ENCODE measurements at places on chromosomes 2 and 18. TPM values are rescaled to one million over a fixed set of nuclear protein-coding genes. Genes with fewer than 3 reads are reported as not detected.

DNA sequence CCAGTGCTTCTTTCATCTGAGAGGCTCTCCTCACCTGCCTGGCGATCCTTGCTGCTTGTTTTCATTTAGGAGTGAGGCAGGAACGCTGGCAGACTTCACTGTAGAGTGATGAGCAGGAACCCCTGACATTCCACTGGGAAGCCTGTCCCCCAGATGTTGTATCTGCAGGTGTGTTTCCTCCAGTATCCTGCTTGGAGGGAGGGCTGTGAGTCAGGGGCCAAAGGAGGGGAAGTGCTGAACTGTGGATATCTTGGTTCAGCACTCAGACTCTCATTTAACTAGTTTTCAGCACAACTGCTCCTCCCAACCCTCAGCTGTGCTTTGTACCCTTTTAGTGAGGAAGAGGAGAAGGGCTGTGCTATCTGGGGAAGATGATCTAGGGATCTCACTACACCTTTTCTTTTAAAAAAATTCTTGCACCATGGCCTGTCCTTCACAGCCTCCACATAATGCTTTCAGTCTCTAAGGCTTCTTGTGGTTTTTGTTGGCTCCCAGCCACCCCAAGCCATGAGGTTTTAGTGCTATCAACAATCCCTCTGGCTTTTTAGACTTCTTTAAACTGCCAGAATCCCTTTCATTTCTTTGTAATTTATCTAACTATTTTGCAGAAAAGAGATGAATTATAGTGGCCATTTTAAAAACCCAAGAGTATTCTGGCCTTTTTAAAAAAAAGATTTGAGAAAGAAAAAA lies 11.2 kb downstream of the ANKAR start:
- DNase-seq = no peak

Gene CYP1B1
- 14.7 TPM for total RNA-seq

Gene ALPP
- not detected for total RNA-seq

GRCh38 chr2:232886176-232886575 lies 16.1 kb downstream of the SNORC start:
- no peak for DNase-seq

- no peak for DNase-seq
These were observed 667 bp upstream of the SCYGR4 start for GRCh38 chr2:227616631-227617030.

Gene EFR3B
- 6.2 TPM for total RNA-seq

GRCh38 chr2:108787216-108787541 lies 608 bp downstream of the CCDC138 start:
- DNase-seq = no peak

- DNase-seq = no peak
These were observed 54.8 kb downstream of the DNMT3A start for GRCh38 chr2:25286723-25287483.

Gene HOXD12
- total RNA-seq = not detected

Gene EMILIN1
- 10.0 TPM for total RNA-seq

DNA sequence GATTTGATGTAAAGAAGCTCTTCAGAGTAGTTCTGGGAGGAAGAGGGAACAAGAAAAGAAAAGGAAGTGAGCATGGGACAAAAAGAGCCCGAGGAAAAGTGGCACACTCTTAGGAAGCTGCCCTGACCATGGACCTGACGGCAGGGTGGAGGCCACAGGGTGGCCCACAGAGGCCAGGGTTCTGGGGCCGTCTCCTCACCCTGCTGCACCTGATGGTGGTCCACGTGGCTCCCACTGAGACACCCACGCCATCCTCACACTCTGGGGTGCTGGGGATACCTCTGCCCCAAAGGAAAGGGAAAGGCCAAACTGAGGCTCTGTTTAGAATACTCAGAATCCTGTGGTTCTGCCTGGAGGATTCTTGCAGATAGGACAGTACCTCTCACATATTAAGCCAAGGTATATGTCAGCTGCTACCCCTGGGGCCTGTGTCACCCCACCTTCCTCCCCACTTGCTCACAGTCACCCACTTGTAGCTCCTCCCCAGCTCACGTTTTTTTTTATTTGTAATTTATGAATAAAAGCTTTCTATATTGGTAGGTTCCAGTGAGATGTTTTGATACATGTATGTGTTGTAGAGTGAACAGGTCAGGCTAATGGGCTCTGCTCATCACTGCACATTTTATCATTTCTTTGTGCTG lies 171.1 kb downstream of the LDLRAD4 start:
- DNase-seq = no peak

Gene SCN3A
- 0.53 TPM for total RNA-seq

DNA sequence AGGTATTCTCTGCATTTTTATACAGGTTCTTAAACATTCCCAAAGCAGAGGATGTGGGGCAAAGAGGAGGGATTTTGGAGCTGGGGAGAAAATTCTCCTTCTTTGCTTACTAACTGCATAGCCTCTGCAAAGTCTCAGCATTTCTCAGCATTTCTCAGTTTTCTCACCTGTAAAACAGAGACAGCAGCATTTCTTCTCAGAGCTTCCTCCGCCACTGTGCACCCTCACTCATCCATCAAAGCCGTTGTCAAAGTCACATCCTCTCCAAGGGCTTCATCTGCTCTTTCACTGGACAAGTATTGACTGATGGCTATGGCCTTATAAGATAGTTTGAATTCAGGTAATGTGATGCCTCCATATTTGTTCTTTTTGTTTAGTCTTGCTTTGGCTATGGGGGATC lies 17.4 kb downstream of the MYO7B start:
- DNase-seq = no peak

Gene NCKAP5
- total RNA-seq = 6.8 TPM

Gene KIAA2012
- not detected for total RNA-seq

Gene SERPINB11
- not detected for total RNA-seq

DNA sequence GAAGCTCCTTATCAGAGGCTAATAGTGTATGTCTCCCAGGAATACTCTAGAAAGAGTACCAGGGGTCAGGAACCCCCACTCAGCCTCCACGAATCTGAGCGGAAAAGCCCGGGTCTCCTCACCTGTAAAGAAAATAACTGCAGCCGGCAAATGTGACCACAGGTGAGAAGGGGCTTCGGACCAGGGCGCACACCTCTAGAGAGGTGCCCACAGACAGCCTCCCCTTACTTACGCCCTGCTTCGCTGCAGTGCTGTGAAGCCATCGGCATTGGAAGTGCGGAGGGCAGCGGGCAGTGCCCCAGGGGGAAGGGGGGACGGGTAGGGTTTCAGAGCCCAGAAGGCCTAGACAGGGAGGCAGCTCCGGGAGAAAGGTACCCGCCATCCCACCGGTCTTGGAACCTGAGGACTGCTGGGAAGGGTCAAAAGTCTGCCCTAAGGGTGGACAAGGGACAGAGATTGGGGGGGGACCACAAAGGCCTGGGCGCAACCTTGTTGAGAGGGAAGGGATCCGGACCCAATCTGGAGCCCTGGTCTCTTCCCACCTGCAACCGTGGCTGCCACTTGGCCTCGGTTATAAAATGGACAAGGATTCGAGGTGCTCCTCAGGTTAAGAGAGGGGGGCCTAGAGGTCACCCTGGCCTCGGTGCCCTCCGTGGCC lies 642 bp upstream of the STEAP3 start:
- no peak for DNase-seq

Gene SERPINB3
- not detected for total RNA-seq

Measured in heart right ventricle (tissue), 16 donors.